ENCODE measurements at places on chromosomes 12 and 14. TPM values are rescaled to one million over a fixed set of nuclear protein-coding genes. Genes with fewer than 3 reads are reported as not detected.

Gene KRT73
- total RNA-seq, result not detected

Gene TAS2R31
- not detected for total RNA-seq

Gene NANOG
- total RNA-seq, result not detected

Gene KRT75
- 0.07 TPM for total RNA-seq

Gene KTN1
- 96.5 TPM for total RNA-seq

Gene DDN
- total RNA-seq, result 0.81 TPM

Gene CYP46A1
- total RNA-seq, result 0.25 TPM

Gene BBOF1
- 5.5 TPM for total RNA-seq

Data from A549 treated with Mapracorat at 1 μM for 4 hours (cell line).